ENCODE measurements at places on chromosomes 16 and 17.

GRCh38 chr16:87415441-87415840 lies 23.3 kb downstream of the MAP1LC3B start:
- DNase-seq = no peak

- DNase-seq = no peak
Observed at GRCh38 chr17:17822189-17822588, 14.6 kb downstream of the SREBF1 start.

DNA sequence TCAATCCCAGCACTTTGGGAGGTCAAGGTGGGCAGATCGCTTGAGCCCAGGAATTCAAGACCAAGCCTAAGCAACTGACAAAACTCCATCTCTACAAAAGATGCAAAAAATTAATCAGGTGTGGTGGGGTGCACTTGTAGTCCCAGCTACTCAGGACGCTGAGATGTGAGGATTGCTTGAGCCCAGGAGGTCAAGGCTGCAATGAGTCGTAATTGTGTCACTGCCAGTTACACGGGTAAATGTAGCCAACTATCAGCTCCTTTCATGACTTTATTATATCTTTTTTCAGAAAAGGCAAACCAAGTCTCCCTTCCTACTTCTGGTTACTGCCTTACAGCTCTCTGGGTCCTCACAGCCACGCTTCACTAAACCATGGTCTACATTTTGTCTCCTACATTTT lies 4.0 kb downstream of the SDF2 start:
- no peak for DNase-seq

DNA sequence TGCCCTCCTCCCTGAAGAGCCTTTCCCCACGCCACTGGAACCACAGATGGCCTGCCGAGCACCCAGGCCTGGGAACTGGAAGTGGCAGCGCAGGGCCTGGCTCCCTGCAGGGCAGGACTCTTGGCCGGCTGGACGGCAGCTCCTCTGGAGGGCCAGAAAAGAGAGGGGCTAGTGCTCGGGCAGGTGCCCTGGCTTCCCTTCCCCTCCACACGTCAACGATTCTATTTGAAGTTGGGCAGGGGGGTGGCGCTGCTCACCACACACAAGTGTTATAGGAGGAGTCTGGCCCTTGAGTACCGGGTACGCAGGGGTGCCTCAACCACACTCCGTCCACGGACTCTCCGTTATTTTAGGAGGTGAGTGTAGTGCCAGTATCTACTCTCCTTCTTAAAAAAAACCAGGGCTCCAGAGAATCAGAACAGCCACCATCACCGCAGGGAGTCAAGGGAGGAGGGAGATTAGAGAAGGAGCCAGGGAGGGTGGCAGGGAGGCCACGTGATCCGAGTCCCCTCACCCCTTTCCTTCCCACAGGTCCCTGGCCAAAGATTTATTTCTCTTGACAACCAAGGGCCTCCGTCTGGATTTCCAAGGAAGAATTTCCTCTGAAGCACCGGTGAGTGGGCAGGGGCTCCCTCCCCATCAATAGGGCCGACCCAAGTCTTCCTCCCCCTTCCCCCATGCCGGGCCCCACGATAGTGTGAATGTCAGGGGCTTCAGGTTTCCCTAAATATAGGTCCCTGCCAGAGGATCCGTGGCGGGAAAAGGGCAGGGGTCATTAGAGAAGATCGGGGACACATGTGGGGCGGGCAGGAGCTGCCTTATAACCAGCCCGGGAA lies 1.4 kb upstream of the ALDOA start:
- peak; percentile 44 for DNase-seq

DNA sequence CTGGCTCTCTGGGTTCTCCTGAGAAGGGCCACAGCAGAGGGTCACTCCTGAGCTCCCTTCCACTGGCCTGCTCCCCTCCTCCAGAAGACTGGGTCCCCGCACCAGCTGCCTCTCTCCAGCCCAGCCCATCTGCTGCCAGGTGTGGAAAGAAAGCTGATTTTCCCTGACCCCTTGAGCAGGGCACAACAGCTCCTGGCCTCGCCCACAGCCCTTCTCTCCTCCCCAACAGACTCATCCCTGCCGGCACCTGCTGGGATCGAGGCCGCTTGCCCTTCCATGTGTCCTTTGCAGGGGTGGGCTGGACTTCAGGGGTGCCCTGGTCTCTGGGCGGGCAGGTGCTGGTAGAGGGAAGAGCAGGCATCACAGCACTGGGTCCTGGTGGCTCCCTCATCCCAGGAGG lies 4.8 kb upstream of the SMIM5 start:
- no peak for DNase-seq

DNA sequence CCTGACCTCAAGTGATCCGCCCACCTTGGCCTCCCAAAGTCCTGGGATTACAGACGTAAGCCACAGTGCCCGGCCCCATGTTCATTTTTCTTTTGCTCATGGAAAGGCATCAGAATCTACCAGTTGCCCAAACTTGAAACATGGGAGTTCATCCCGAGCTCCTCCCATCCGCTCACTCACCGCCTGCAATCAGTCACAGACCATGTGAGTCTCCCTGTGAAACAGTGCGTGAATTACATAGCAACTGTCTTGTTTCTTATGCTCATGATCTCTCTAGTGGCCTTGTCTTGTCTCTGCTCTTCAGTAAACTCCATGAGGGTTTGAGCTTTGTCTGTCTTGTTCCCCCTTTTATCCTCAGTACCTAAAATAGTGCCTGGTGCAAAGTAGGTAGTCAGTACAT lies 52.1 kb upstream of the TNRC6A start:
- DNase-seq = no peak

- DNase-seq = no peak
Observed at GRCh38 chr17:58217766-58218165, 1.3 kb downstream of the MKS1 start.

GRCh38 chr17:38867179-38867967 lies 2.5 kb upstream of the LASP1 start:
- no peak for DNase-seq

- DNase-seq = no peak
Observed at GRCh38 chr16:15897834-15898254, 9.4 kb upstream of the CEP20 start.

DNA sequence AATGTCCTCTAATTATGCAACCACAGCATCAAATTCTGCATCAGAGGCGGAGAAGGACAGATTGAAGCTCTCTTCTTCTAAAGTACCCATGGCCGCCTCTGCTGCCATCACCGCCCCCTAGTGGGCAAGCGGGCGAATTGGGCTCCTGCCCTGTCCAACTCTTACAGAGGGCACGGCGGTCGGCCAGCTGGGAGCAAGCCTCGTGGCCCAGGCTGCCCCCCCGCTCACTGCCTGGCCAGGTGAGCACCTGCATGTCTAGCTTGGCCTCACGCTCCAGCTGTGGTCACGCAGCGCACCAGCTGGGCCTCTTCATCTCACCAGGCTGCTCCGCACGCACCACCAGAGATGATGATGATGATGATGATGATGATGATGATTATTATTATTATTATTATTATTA lies 146.1 kb upstream of the TOM1L1 start:
- DNase-seq = no peak

DNA sequence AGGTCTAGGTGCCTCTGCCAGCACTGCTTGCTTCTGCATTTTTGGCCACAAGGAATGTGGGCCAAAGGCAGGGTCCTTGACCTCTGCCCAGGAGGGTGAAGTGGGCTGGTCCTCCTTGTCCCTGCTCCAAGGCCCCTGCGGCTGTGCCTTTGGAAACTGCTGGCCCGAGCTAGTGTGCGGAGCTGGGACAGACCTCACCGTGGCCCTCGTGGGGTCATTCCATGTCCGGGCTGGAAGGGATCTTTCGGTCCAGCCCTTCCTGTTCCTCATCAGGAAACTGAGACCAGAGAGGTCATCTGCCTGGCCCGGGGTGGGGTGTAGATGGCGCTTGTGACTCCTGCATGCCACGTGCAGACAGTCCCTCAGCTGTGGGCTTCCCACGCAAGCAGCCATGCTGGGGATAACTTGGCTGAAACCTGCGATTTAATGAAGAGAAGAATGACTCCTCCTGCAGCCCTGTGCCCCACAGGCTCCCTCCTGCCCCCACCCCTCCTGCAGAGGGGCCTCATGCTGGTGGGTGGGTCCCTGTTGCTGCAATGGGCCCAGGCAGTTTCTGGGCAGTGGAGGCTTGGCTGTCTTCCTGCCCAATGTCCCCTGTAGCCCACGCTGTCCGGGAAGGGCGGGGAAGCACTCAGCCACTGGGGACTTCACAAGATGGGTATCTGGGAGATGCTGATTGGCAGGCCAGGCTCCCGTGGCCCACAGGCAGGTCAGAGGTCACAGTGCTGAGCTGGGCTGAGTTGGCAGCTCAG lies 245.2 kb downstream of the SEC14L1 start:
- no peak for DNase-seq

DNA sequence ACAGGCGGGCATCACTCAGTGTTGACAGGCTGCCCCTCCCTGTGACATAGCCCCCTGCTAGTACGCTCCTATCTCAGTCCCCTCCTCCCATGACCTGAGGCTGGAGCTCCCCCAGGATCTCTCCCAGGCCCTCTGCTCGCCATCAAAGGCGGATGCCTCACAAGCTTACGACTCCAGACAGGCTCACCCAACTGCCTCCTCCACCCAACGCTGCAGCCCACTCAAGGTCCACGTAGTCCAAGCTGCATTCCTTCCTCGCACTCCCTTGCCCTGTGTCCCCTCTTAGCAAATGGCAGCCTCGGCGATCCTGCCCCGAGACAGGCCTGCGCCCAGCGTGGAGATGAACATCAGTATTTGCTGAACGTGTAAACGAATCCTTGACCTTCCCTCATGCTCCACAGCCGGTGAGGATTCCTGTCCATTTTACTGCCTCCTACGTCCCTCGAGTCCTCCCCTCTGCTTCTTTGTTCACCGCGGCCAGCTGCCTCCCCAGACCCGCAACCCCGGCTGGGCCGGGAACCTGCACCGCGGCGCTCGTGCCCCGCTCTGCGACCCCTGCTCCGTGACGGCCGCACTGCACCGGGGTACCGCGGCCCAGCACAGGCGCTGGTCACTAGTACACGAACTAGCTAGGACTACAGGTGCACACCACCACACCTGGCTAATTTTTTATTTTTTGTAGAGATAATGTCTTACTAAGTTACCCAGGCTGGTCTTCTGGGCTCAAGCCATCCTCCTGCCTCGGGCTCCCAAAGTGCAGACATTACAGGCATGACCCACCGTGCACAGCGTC lies 838 bp upstream of the TMEM97 start:
- no peak for DNase-seq
